ENCODE measurements at places on chromosomes 3 and 15.

- DNase-seq, result no peak
These were observed 504.9 kb downstream of the EDEM1 start for GRCh38 chr3:5692446-5692845.

DNA sequence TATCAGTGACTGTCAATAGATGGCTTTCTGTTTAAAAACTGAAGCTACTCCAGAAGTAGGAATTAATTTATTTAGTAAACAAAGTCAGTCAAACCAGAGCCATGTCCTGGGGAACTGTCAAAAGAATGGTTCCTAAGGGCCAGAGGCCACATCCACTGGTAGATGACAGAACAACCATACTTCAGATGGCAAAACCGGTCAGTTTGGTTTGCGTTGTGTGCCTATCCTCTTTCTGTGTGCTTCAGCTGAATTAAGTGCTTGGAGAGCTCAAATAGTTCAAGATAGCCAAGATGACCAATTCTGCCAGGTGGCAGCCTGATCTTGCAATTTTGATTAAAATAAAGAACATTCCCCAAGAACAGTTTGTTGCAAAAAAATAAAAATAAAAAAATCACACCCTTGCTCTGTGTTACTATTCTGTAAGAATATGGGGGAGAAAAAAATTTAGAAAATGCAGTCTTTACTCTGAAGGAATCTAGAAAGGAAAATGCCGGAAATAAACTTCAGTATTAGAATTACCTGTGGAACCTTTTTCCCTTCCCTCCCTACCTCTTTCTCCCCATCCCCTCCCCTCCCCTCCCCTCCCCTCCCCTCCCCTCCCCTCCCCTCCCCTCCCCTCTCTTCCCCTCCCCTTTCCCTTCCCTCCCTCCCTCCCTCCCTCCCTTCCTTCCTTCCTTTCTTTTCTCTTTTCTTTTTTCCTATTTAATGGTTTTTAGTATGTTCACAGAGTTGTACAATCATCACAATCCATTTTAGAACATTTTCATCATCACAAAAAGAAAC is 2.5 kb downstream of the MAP3K13 start:
- DNase-seq, result no peak

- DNase-seq, result no peak
These were observed 12.0 kb downstream of the EID1 start for GRCh38 chr15:48889925-48890324.

DNA sequence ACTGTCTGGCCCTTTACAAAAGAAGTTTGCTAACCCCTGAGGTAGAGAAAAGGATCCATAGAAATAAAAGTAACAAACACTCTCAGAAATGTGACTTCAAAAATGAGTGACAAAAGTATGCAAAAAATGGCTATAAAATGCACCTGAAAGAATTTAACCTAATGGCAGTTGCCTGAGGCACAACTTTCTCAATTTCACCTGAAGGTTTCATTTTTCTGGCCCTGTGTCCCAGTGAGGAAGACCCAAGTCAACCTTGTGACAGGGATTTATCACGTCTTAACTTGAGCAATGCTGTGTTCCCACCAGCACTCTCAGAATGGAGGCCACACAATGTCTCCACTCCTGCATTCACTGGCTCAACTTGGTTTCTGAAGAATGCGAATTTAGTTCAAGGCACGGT is 83.0 kb downstream of the FHIT start:
- no peak for DNase-seq

DNA sequence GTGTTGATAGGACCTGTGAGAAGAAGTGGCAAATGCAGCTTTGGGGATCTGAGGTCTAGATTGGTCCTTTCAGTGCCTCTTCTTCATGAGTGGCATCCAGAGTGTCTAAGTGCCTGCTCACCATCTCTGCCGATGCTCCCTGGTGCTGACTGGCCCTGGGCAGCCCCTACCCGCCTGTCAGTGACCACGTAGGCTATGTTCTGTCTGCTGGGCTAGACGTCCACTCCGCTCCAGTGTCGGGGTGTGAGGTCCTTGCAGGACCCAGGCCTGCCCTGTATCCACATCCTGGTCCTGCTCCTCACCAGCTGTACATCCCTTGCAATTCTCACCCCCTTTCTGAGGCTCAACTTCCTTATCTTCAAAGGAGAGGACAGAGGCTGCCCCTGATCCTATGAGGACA is 48.3 kb upstream of the PRR23E start:
- DNase-seq, result no peak

- peak; percentile 77 for DNase-seq
These were observed 4.0 kb downstream of the DUOXA2 start for GRCh38 chr15:45118131-45118588.

DNA sequence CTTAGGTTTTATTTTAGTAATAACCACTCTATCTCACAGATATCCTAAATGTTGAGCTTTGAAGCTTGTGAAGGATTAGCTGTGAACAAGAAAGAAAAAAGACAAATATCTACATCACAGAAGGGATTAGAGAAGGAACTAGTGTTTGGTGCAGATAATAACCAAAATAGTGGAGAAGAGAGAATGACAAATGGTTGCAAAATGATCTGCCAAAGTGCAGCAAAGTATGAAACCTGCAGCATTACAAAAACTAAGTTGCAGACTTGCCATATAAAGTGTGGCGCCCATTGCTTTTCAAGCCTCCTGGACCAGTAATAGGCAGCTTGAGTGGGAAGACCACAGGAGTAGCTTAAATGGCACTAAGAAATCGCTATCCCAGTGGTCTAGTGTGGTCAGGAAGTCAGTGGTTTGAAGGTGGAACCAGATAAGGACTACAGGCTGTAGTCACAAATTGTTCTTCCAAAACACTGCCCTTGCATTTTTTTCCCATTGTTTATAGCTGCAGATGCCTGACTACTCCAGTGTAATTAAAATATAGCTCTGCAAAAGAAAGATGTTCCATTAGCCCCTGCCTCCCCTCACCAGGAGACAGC is 20.7 kb downstream of the TPM1 start:
- DNase-seq, result no peak

GRCh38 chr15:72890043-72890442 is 106.5 kb upstream of the ADPGK start:
- no peak for DNase-seq

DNA sequence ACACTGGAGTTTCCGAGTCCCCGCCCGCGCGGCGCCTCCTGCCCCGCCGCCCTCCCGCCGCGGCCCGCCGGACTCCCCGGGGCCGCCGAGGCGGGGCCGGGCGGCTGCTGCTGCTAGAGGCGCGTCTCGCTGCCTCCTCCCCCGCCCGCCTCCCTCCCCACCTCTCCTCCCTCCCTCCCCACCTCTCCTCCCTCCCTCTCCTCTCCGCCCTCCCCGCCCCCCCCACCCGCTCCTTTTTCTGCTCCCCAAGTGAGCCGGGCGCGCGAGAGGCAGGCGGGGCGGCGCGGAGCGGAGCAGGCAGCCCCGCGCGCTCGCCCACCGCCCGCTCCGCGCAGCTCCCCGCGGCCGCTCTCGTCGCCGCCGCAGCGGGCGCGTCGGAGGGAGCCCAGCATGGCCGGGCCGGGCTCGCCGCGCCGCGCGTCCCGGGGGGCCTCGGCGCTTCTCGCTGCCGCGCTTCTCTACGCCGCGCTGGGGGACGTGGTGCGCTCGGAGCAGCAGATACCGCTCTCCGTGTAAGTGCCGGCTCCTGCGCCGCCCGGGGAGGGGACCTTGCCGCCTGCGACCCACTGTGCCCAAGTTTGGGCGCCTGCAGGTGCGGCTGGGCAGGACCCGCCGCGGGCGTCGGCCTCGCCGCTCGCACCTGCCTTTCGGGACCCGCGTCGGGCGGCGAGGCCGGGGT is at the start of gene CACNA2D3:
Gene CACNA2D3 (plus strand): TSS at position 229 of the 679 bp plus-strand sequence.
- no peak for DNase-seq

GRCh38 chr15:59521443-59521842 is 83.5 kb downstream of the FAM81A start:
- DNase-seq, result no peak

DNA sequence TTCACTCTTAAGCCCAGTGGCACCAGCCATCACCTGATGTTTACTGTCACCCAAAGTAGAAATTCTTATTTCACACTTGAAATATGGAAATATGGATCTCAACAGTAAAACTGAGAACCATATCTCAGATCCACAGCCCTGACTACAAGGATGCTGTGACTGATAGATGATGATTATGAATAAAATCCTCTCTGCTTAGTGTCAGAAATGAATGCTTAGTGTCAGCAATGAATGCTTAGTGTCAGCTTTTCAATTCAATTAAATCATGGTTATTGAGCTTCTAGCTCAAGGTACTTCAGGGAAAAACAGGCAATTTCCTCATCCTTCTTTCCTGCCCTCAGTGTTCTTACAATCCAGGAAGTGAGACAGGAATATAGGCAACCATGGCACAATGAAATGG is 392.3 kb downstream of the LSAMP start:
- DNase-seq, result no peak

DNA sequence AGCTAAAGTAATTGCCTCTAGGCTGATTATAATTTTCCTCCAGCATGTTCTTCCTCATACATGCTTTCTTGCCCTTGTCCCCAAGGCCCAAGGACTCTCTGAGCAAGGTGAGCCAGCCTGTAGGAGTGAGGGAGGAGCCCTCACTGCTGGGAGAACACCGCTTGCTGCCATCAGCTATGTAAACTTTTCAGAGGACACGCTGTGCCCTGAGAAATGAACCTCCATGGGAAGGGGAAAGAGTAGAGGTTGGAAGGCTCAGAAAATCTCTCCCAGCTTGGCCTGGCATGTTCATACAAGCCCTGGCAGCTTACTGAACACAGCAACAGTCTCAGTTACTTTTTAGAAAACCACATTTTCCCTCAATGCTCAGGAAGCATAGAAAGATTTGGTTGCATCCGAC is 103.0 kb upstream of the SLC24A5 start:
- DNase-seq, result no peak

DNA sequence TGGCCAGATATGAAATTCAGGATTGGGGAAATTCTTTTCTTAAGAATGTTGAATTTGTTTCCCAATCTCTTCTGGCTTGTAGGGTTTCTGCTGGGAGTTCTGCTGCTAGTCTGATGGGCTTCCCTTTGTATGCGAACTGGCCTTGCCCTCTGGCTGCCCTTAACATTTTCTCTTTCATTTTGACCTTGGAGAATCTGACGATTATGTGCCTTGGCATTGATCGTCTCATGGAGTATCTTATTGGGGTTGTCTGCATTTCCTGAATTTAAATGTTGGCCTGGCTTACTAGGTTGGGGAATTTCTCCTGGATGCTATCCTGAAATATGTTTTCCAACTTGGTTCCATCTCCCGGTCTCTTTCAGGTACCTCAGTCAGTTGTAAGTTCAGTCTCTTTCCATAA is 152.2 kb downstream of the CFAP20DC start:
- no peak for DNase-seq

GRCh38 chr3:62225051-62225450 is 148.3 kb downstream of the FEZF2 start:
- DNase-seq, result no peak

GRCh38 chr3:136606990-136607389 is 145.2 kb downstream of the STAG1 start:
- DNase-seq, result no peak

GRCh38 chr15:66625974-66626373 is 60.2 kb upstream of the LCTL start:
- DNase-seq, result no peak

DNA sequence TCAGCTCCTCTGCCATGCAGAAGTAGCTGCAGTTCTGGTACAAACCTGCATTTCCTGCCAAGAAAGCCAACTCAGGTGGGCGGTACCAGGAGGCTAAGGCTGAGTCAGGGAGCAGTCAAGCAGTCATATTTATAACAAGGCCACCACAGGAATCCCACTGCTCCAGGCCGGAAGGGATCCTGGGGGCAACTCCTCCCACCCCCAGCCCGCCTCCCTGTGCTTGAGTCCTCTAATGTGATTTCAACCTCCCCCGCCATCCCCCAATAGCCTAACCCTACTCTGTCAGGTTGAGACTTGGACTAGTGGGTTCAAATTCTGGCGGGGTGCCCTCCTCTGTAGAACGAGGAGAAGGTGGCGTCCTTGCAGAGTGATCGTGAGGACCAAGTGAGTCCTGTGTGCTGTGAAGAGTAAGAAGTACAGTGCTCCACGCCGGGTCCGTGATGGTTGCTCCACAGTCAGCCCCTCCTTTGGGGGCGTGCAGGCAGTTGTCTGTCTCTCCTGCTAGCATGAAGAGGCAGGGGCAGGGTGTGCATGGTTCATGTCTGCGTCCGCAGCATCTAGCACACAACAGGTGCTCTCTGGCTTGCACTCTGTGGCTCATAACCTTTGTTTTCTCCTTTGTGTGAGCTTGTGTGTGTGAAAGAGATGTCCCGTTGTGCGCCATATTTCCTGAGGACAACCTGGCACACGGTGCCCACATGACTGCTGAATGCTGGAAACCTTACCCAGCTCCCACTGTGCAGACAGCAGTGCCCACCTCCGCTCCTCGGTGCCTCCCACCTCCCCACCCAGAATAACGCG is 78.3 kb downstream of the SMAD6 start:
- DNase-seq, result no peak

DNA sequence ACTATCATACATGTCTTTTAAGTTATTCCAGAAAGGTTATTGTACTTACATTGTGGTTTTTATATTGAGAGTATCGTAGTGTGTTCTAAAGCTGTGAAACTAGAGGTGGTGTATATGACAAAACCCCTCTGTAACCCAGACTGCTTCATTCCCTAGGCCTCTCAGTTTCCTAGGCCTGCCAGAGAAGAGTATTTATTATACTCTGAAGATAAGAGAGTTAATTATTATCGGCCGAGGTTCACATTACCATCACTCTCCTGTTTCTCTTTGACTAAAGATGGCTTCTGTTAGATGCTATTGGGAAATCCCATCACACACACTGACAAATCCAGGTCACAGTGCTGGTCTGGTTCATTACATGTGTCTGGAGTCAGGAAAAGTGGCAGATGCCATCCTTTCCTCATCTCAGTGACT is 20.5 kb downstream of the EXOSC7 start:
- no peak for DNase-seq

GRCh38 chr15:39248204-39248603 is 332.7 kb upstream of the THBS1 start:
- DNase-seq, result no peak

All from stimulated activated CD4-positive, alpha-beta T cell treated with anti-CD3 and anti-CD28 coated beads, Interleukin-2, amount 100 ng/mL, for 48 hours (primary cell).